GOT3 (cell line): ENCODE measurements at places on chromosomes 13 and 19.
A peak's percentile ranks its signal among the peaks of the same experiment; 100 is the strongest.

- no peak for DNase-seq
These were observed 447 bp downstream of the RBM42 start for GRCh38 chr19:35629332-35629633.

GRCh38 chr13:99393791-99394735 is 86.9 kb upstream of the GPR183 start:
- DNase-seq = no peak

DNA sequence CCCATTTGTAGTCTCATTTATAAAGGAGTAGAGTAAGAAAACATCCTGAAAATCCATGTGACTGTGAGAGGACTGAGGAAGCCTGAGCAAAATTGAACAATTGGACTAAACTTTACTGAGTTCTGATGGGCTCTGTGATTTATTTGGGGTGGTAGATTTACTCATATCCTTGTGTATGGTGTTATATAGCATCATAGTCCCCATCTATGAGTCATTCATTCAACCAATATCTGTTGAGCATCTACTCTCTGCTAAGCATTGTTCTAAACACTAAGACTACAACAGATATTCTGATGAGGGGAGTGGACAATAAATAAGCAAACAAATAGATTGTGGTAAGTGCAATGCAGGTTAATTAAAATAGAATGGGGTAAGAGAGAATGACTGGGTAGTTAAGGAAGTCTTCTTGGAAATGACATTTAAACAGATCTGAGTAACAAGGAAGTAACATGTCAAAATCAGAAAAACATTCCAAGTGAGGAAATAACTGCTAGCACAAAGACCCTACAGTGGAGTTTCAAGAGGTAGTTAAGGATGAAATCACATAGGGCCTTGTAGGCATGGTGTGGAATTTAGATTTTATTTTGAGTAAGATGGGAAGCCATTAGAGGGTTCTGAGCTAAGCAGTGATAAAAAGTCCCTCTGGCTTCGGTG is 36.3 kb upstream of the MLNR start:
- DNase-seq = no peak

DNA sequence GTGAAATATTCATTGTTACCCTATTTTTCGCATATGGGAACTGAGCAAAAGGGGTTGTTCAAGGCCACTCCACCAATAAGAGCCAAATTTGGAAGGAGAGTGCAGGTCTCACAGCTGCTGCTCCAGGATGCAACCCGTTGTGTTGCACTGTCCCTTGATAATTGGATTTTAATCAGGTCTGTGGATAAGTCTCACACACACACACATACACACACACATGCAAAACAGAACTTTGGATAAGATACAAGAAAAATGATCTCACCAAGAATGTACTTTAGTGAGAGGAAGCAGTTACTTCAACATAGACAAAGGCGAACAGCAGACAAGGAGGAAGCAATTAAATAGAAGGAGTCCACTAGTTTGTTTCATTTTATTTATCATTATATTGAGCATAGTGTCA is 127.3 kb upstream of the EDNRB start:
- no peak for DNase-seq

- DNase-seq = peak; percentile 20
These were observed 9.4 kb downstream of the HRC start for GRCh38 chr19:49145573-49146407.

- no peak for DNase-seq
These were observed 442 bp upstream of the FGF14 start for GRCh38 chr13:102402290-102402689.

DNA sequence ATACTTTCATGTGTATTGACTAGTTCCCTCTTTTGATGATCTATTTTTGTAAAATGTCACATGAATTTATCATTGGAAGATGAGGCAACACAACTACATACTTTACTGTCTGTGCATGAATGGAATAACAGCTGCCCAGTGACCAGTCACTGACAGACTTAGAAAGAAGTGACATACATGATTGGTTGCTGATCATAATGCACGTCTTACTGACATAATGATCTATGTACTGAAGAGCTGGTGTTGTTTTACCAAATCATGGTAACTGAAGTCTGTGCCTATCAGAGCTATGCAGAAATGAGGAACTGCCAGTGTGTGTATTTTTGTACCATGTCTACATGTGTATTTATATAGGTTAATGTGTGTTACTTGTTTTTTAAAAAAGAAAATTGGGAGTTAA is 26.5 kb downstream of the GPR18 start:
- DNase-seq = no peak

- no peak for DNase-seq
These were observed 7.1 kb upstream of the SELENOV start for GRCh38 chr19:39507715-39508364.

- DNase-seq = no peak
These were observed 29.4 kb upstream of the PTPRS start for GRCh38 chr19:5369962-5370367.

- no peak for DNase-seq
These were observed 124.2 kb downstream of the ZIC5 start for GRCh38 chr13:99847318-99847750.

- DNase-seq = no peak
These were observed 350.0 kb downstream of the DACH1 start for GRCh38 chr13:71517004-71517403.

DNA sequence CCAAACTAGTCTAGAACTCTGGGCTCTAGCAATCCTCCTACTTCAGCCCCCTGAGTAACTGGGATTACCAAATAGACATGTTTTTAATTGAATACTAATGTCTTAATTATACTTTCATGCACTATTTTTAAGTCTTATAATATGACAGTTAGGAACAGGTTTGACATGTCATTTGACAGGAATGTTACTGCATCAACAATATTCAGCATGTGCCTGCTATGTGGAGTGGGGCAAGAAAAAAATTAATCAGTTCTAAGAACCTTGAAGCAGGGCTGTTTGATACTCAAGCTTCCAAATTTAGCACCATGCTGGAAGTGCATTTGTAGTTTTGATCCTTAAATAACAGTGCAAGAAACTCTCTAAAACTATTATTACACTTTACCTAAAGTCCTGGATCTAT is 265.3 kb downstream of the MZT1 start:
- no peak for DNase-seq

GRCh38 chr19:2327773-2328400 is 499 bp downstream of the LSM7 start:
- DNase-seq = no peak

- no peak for DNase-seq
These were observed 106.8 kb downstream of the STOML3 start for GRCh38 chr13:38883783-38884182.

DNA sequence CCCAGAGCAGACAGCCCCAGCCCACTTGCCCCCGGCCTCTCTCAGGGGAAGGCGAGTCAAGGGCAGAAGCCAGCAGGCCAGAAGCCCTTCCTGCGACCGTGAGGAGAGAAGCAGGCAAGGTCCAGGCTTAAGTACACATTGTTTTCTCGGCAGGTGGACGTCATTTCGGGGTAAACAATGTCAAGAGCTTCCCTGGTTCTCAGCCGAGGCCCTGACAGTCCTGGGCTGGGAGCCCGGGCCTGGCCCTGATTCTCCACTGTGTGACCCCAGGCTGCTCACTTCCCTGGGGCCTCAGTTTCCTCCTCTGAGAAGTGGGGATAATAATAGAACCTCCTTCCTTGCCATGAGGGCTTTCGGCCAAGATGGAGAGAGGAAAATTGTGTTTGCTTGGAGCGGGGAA is 19.4 kb downstream of the PLVAP start:
- DNase-seq = no peak

DNA sequence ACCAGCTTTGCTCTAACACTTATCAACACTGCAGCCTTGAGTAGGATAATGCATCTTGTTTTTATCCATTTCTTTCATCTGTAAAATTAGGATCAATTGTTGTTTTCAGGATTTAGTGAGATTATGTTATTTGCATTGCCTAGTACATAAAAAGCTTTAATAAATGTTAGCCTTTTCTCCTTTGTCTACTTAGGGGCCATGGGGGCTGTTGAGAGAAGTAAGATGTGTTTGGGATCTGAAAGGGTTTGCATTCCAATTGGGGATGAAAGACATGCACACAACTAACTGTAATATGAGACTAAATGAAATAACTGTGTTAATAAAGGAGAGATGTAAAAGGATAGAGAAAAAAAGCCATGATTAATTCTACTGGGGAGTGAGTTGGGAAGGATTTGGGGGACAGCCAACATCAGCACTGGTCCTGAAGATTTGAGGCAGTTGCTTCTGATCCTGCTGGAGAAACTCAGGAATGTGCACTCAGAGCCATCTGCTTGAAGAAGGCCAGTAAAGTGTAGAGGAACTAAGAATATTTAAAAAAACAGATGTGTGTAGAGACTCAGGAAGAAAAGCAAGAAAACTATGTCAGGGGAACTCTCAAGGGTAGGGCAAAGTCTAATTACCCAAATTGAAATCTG is 236.3 kb downstream of the OLFM4 start:
- no peak for DNase-seq

DNA sequence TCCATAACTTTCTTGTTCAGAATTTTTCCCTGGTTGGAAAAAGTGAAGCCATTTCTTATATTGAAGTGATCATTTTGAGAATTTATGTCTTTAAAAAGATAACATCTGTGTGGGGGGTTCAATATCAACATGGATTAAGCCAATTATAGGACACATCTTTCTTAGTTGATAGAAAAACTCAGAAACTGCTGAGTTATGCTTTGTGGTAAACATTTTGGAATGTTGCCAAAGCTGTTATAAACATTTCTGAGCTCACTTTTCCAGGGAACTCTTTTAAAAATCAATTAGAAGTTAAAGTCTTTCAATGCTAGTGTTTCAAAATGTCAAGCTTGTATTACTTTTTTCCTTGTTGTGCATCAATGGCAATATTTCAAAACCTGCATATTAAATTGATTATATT is 248.8 kb downstream of the DACH1 start:
- DNase-seq = no peak

GRCh38 chr13:95707442-95708390 is 30.8 kb downstream of the DNAJC3 start:
- no peak for DNase-seq

GRCh38 chr19:7516333-7516732 is 430 bp downstream of the ZNF358 start:
- no peak for DNase-seq

- no peak for DNase-seq
These were observed 92.7 kb downstream of the AKAP11 start for GRCh38 chr13:42364613-42365000.

GRCh38 chr19:14632286-14632685 is 42.4 kb downstream of the ADGRE3 start:
- no peak for DNase-seq

GRCh38 chr19:54883228-54883627 is 9.2 kb downstream of the FCAR start:
- no peak for DNase-seq

DNA sequence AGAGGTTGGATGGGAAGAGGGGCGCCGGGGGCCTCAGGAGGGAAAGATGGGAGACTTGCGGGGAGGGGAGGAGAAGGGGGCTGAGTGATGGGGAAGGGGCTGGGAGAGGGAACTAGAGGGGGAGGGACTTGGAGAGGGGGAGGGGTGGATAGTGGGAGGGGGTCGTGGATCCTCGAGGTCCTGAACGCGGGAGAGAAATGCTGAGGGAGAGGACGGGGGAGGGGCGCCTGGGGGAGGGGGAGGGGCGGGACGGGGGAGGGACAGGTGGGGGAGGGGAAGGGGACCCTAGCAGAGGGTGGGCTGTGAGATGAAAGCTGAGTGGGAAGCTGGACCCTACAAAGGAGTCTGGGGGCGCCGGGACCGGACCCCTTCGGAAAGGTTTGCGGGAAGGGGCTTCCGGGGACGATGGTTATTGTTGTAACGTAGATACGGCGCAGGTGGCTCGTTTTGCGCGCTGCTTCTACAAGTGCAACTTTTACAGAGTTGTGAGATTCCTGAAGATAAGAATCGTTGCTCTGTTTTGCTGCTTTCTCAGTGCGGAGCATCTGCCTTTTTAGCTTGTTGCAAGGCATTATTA is 418 bp downstream of the ZNF444 start:
- DNase-seq = no peak

GRCh38 chr19:42191855-42192254 is 25.6 kb downstream of the DEDD2 start:
- no peak for DNase-seq

GRCh38 chr13:110387451-110388107 is 80.5 kb downstream of the COL4A2 start:
- no peak for DNase-seq

GRCh38 chr13:88526853-88527215 is 855.7 kb downstream of the SLITRK5 start:
- no peak for DNase-seq

- no peak for DNase-seq
These were observed 24.6 kb downstream of the DCT start for GRCh38 chr13:94454906-94455305.

- DNase-seq = no peak
These were observed 309.5 kb downstream of the MTUS2 start for GRCh38 chr13:29129616-29130015.

GRCh38 chr13:41851351-41851750 is 109.6 kb downstream of the VWA8 start:
- DNase-seq = no peak

DNA sequence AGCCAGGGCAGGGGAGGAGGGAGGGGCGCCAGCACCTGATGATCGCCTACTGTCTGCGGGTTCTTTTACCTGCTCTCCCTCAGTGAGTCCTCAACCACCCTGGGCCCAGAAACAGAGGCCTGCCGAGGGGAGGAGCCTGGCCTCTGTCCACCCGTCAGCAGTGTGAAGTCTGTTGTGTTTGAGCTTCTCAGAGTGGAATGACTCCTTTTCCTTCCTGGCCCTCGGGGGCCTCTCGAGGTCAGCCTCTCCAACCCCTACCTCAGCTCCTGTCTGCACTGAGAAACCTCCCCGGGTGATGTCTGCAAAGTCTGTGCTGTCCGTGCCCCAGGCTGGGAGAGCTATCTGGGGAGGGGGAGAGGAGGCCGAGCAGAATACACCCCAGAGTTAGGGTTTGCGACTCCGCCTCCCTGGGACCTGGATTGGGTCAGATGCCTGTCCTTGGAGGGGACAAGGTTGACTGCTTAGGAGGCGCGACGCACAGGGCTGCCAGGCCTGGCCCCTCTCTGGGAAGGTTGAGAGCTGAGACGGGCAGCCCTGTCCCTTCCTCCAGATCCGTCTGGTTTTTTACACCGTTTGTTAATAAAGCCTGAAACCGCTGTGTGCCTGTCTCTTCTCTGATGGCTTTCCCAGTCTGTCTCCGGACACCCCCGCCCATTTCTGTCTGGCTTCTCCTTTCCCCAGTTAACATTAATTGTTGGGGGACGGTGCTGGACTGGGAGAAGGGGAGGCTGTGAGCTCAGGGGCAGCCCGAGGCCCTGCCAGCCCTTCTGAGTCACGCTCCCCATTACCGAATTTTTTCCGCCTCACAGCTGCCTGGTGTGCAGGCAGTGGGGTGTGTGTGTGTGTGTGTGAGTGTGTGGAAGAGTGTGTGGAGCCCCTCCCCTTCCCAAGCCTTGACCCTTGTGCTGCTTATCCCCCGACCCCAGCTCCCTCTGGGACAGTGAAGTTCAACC is 989 bp upstream of the SSC5D start:
- DNase-seq = peak; percentile 64

DNA sequence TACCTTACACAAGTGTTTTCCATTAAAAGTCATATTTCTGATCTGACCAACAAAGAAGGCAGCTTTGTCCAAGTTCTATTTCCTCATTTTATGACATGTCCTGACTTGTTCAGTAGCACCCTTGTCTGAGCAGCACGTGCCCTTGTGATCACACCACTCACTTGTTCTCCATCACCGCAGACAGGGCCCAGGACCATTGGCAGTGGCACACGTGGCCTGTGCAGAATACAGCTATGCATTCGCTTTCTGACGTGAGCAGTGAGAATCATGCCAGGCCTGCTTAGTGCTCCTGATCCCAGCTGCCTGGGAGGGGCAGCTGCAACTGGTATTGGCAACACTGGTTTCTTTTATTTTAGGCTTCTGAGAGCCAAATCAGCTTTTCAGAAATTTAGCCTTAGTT is 134.2 kb downstream of the FRY start:
- DNase-seq = no peak
